Foreskin keratinocyte (primary cell): ENCODE measurements at places on chromosomes 12 and 14. TPM values are rescaled to one million over a fixed set of nuclear protein-coding genes. Genes with fewer than 3 reads are reported as not detected.
A peak's percentile ranks its signal among the peaks of the same experiment; 100 is the strongest.

DNA sequence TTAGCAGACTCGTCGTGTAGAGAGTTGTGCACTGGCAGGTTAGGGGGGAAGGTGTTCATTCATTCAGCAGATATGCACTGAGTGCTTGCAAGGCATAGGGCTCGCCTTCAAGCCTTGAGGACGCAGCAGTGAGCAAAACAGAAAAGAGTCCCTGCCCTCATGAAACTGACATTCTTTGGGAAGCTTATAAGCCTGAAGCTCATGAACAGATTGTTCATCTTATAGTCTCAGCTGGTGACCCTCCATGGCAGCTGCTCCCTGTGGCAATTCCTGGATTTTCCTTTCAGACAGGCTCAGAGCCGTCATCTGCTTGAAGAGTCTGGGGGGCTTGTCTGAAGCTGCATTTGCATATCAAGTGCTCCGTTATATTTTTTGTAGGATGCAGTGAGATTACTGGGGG is 148.4 kb downstream of the PRKCH start:
- no peak for DNase-seq

DNA sequence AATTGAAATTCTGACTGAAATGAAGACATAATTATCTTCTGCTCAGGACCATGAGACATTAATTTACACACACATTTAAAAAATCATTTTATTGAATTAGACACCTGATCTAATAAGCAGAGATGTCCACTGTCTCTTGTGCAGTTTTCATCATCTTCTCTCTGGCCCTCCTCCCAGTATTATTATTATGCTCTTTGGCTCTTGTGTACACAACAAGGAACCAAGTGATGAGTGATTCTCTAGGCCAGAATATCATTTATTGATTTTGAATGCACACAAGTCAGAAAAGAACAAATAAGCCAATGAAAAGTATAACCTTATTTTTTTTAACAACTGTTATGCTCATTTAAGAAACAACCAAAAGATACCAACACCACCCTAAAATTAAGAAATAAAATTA is 244.7 kb upstream of the KRR1 start:
- DNase-seq, result no peak

- no peak for DNase-seq
Measured at GRCh38 chr12:62282057-62282774, 22.0 kb downstream of the USP15 start.

GRCh38 chr12:128052777-128053176 is 214.2 kb upstream of the TMEM132C start:
- no peak for DNase-seq

- no peak for DNase-seq
Measured at GRCh38 chr12:6469092-6469491, 1.4 kb downstream of the VAMP1 start.

DNA sequence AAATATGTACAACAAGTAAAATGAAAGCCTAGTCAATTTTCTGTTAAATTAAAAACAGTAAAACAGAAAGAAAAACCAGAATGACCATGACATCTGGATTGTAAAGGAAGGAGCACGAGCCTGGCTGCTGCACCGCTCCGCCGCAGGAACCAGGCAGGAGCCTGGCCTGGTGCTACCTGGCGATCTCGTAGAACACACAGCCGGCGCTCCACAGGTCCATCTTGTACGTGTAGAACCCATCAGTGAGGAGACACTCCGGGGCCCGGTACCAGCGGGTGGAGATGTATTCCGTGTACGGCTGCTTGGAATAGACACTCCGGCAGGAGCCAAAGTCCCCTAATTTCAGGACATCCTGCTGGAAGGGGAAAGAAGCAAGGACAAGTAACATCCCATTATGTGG is 54.3 kb downstream of the MOK start:
- no peak for DNase-seq

- DNase-seq, result peak; percentile 46
Measured at GRCh38 chr12:104006929-104007328, 41.3 kb downstream of the TDG start.

DNA sequence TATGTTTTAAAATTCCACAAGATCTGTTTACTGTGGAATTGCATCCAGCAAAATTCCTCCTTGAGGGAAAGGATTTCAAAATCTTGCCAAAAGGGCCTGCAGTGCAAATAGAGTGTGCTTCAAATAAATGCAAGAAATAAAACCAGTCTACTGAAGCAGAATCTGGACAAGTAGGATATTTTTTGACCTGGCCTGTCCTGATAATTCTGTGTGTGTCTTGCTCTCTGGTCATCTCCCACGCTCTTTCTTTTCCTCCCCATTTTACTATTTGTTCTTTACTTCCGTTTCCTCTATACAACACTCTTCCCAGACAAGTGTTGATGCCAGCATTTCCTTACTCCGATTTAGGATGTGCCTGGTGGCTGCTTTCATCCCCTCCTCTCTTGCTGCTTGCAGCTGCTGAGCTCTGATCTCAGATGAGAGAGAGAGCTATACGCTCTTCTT is 115.9 kb downstream of the GPR135 start:
- no peak for DNase-seq

DNA sequence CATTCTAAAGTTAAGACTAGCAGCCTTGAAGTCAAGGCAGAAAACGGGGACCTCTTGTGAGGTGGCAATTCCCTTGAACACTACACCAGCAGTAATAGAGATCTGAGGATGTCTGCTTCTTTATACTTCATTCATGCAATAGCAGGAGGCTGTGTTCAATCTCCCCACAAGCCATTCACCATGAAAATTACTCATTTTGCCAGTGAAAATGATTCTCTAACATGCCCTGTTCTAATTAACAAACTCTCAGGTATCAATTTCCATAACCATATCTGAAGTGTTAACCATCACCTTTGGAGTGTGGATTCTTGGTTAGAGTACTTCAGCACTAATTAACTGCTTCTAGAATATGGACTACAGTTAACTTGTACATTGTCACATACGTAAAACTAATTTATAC is 3.4 kb upstream of the GLIPR1 start:
- no peak for DNase-seq

DNA sequence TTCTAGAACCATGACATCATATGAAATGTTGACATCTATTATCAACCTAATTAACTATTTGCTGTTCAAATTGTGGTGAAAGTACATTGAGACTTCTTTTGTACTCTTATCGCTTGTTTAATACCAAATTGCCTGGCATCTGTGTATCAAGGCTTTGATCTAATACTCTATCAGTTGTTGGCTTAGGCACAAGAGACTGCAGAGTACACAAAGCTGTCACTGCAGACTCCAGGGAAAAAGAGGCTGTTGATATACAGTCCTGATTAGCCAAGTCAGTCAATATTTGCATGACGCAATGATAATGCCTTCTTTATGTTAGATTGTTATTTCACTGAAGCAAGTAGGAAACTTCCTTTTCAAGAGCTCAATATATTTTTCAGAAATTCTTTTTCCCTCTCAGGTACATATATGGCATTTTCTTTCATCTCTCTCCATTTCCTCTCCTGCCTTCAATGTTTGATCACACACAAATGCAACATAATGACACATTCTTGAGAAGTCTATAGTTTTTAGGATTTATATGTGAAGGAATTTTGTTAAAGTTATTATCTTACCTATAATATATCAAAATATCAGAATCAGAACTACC is 32.3 kb upstream of the PTCSC3 start:
- DNase-seq, result no peak

DNA sequence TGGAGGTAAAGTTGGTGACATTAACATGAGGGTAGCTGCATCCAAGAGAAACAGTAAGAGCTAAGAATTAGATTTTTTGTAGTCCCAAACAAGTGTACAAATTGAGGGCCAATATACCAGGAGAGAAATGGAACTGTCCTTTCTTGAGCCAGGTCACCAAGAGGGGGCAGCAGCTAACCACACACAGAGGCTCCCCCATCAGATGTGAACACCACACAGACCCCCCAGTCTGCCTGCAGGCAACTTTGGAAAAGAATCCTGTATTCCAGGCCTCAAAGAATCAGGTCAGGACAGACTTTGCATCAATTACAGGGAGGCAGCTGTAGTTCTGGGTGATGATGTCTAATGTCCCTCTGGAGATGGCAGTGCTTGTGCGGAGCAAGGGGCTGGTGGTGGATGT is 77.9 kb downstream of the SPTB start:
- DNase-seq, result no peak

DNA sequence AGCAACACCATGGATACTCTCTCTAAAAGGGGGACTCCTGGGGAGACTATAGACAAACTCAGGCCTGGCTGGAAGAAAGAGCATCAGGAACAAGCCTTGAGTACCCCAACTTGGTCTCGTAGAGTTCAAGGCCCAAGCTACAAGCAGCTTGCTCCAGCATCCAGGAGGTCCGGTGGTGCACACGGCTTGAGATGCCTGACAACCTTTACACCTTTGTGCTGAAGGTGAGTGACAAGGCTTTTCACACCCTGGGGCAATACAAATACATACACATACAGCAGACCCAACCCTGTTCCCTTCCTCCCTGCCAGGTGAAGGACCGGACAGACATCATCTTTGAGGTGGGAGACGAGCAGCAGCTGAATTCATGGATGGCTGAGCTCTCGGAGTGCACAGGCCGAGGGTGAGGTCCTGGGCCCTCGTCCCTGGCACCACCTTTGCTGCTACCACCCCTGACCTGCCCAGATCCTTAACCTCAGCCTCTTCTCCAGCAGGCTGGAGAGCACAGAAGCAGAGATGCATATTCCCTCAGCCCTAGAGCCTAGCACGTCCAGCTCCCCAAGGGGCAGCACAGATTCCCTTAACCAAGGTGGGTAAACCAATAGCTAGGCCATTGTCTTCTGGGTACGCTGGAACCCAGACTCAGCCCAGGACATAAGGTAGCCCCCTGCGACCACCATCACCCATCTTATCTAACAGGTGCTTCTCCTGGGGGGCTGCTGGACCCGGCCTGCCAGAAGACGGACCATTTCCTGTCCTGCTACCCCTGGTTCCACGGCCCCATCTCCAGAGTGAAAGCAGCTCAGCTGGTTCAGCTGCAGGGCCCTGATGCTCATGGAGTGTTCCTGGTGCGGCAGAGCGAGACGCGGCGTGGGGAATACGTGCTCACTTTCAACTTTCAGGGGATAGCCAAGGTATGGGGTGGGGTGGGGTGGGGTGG is 41.2 kb downstream of the SH2B3 start:
- DNase-seq, result no peak

DNA sequence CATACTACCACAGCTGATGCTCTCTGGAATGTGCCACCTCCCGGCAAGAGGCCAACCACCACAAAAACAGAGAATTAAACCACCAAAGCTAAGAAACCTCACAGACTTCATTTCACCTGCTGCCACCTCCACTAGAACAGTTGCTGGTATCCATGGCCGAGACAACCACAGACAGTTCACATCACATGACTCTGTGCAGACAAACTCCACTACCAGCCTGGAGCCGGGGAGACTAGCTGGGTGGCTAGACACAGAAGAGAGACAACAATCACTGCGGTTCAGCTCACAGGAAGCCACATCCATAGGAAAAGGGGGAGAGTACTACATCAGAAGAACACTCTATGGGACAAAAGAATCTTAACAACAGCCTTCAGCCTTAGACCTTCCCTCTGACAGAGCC is 78.2 kb downstream of the RALGAPA1 start:
- no peak for DNase-seq

GRCh38 chr12:123337070-123337469 is 27.6 kb downstream of the SBNO1 start:
- no peak for DNase-seq

DNA sequence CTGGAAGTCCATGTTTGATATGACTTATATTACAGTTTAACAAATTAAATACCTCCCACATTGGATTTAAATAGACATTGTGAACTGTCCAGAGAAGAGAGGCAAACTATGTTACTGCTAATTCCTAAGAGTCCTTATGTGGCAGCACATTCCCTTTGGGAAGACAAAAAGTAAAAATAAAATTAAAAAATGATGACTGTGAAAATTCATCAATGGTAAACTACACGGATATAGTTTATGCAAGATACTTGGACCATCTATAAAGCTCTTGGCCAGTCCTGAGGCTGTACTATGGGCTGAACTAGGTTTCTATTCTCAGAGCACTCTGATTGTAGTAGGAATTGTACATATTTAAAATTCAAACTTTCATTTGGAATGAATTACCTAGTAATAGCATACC is 206.4 kb downstream of the LRRK2 start:
- no peak for DNase-seq

GRCh38 chr14:105011312-105011990 is 9.4 kb downstream of the CDCA4 start:
- no peak for DNase-seq

DNA sequence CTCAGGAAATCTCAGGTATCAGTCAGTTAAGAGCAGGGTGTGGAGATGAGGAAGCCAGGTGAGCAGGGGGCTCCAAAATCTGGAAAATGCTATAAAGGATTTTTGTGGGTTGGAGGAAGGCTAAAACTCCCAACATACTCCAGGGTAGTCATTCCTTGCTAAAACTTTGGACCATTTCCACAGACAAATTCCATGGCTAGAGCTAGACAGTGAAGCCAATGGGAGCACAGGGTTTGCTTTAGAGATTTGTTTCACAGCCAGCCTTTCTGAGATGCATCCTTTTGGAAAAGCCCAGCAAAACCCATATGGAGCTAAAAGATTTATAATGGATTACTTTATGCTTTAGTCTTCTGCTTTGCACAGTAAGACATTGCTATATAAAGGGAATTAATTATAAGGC is 146.5 kb downstream of the SAMD4A start:
- DNase-seq, result no peak

DNA sequence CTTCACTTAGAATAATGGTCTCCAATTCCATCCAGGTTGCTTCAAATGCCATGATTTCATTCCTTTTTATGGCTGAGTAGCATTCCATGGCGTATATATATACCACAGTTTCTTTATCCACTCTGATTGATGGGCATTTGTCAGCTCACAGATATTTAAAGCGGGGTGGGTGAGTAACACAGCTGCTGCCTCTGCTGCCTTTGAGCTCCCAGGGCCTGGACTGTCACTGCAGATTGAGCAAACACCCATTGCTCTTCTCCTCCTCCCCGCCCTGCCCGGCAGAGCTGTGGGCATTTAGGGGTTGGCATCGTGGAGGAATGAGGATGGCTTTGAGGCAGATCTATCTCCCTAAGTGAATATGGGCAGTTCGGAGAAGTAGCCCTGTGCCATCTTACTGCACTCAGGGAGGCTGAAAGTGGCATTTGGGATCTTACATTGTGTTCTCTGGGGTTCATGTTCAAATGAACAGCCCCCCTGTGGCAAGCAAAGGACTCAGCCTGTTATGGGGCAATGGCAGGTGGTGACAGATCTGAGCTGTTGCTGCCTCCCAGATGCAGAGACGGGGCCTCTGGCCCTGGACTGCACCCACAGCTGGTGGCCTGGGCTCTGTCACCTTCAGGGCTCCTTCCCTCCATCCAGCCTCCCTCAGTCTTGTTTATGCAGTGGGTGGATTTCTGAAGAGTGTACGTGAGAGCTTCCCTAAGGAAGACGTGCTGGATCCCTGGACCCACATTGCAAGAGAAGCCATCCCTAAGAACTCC is 4.9 kb downstream of the RFLNA start:
- no peak for DNase-seq

TMTC2 gene
- 2.7 and 3.4 TPM in 2 replicates for total RNA-seq

MMP17 gene
- total RNA-seq, result 20.1 and 39.2 TPM in 2 replicates

GAPDH gene
- 6,442 and 6,736 TPM in 2 replicates for total RNA-seq

DTX1 gene
- total RNA-seq, result not detected in 2 replicates

AKAP6 gene
- 2.2 and 2.5 TPM in 2 replicates for total RNA-seq

WIF1 gene
- total RNA-seq, result not detected in 2 replicates

KIF5A gene
- 0.10 and 0.11 TPM in 2 replicates for total RNA-seq

PTPN21 gene
- total RNA-seq, result 10.8 and 10.9 TPM in 2 replicates

NOS1 gene
- total RNA-seq, result 1.8 and 11.2 TPM in 2 replicates
